ENCODE measurements at places on chromosomes 6 and 20.
A peak's percentile ranks its signal among the peaks of the same experiment; 100 is the strongest.

- no peak for DNase-seq
Observed at GRCh38 chr6:154319231-154319858, 37.3 kb downstream of the IPCEF1 start.

GRCh38 chr6:30857549-30857948 is 26.8 kb upstream of the DDR1 start:
- no peak for DNase-seq

GRCh38 chr20:25320035-25320800 is 70.4 kb downstream of the ABHD12 start:
- DNase-seq, result no peak

DNA sequence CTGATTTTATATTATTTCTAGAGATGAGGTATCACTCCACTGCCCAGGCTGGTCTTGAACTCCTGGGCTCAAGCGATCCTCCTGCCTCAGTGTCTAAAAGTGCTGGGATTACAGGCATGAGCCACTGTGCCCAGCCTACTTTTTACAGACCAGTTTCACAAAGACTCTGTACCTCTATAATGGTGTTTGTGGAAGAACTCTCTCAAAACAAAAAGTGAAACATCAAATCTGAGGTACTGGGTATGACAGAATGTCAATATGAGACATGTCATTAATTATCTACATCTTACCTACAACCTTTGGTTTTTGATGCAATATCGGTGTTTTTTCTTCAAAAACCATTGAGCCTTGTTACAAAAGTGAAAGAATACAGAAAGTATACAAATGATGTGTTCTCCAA is 49.4 kb upstream of the MCM9 start:
- DNase-seq, result no peak

- no peak for DNase-seq
Observed at GRCh38 chr6:134138226-134138975, 86.0 kb upstream of the SLC2A12 start.

- DNase-seq, result peak; percentile 60
Observed at GRCh38 chr20:59145924-59146779, 17.5 kb upstream of the ZNF831 start.

- DNase-seq, result no peak
Observed at GRCh38 chr20:11686195-11686594, 231.5 kb upstream of the BTBD3 start.

GRCh38 chr20:33908336-33908735 is 85.4 kb upstream of the RALY start:
- DNase-seq, result no peak

GRCh38 chr6:126107475-126108166 is 121.3 kb downstream of the TRMT11 start:
- DNase-seq, result no peak

- DNase-seq, result no peak
Observed at GRCh38 chr6:3194535-3195419, 32.7 kb downstream of the TUBB2B start.

- no peak for DNase-seq
Observed at GRCh38 chr20:49281059-49281912, 3.4 kb upstream of the ZNFX1 start.

GRCh38 chr20:24011282-24011681 is 22.7 kb upstream of the GGTLC1 start:
- no peak for DNase-seq

Data from activated CD8-positive, alpha-beta T cell treated with anti-CD3 and anti-CD28 coated beads, Interleukin-2, amount 10 ng/mL, durations not matched to agents 7 days and 5 days (primary cell).